NCI-H1694 treated with DMSO at 0.1 percent for 48 hours (cell line): ENCODE measurements at places on chromosomes 12 and 14.

DNA sequence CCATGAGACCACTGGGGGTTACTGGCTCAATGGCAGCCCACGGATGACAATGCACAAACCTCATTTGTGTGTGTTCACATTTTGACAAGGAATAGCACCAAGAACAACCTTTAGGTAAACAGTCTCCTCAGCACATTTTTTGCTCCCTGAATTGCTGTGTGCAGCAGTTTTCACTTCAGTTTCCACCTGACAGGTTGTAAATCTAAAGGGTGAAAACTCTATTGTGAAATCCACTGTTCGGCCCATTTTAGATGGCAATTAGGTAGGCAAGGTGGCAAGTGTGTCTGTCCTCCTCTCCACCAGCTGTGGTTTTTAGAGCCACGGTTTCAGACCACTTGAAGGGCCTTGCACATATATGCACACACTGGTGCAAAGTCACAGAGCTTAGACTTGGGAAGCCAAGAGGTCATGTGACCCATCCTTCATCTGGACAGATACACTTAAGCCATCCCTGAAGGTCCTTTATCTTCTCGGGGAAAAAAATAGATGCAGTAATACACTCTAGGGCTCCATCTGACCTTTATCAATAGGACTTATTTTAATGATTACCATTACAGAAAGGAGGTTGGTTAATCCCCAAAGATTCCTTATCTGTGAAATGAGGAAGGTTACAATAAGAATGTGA is 23.2 kb downstream of the HAL start:
- no peak for DNase-seq

DNA sequence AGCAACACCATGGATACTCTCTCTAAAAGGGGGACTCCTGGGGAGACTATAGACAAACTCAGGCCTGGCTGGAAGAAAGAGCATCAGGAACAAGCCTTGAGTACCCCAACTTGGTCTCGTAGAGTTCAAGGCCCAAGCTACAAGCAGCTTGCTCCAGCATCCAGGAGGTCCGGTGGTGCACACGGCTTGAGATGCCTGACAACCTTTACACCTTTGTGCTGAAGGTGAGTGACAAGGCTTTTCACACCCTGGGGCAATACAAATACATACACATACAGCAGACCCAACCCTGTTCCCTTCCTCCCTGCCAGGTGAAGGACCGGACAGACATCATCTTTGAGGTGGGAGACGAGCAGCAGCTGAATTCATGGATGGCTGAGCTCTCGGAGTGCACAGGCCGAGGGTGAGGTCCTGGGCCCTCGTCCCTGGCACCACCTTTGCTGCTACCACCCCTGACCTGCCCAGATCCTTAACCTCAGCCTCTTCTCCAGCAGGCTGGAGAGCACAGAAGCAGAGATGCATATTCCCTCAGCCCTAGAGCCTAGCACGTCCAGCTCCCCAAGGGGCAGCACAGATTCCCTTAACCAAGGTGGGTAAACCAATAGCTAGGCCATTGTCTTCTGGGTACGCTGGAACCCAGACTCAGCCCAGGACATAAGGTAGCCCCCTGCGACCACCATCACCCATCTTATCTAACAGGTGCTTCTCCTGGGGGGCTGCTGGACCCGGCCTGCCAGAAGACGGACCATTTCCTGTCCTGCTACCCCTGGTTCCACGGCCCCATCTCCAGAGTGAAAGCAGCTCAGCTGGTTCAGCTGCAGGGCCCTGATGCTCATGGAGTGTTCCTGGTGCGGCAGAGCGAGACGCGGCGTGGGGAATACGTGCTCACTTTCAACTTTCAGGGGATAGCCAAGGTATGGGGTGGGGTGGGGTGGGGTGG is 41.2 kb downstream of the SH2B3 start:
- no peak for DNase-seq

GRCh38 chr14:72708708-72709475 is 185.0 kb downstream of the DPF3 start:
- no peak for DNase-seq

DNA sequence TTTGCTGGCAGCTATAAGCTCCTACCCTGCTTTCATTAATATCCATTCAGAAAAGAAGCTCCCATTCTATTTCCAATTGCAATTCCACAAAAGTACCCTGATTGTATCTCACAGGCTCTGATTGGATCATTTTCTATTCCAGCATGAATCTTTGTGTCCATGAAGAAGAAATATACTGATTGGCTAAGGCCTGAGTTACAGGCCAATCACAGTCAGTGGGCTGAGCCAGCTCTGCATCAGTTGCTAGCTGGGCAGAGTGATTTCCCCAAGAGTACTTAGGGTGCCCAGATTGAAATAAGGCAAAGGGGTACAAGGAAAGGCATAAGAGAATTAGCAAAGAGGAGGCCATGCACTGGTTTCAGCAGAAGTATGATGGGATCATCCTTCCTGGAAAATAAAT is 14.4 kb downstream of the ART4 start:
- DNase-seq: no peak

DNA sequence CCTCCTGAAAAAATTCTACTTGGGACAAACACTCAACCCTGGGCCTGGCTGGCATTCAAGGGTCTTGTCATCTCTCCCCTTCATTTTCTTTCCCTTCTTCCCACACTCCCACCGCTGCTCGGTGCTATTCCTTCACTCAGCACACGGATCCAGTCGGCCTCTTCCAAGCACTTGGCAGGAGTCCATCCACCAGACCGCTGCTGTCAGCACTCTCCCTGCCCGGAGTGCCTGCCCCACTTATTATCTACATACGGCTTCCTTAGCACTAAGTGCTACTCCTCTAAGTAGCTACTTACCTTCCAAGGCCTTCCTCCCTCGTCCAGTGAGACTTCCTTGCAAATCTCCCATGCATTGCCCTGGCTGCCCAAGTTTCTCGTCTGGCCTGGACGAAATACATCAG is 29.8 kb downstream of the CALM1 start:
- DNase-seq: no peak

- no peak for DNase-seq
Observed at GRCh38 chr12:59708064-59708463, 112.2 kb downstream of the SLC16A7 start.

DNA sequence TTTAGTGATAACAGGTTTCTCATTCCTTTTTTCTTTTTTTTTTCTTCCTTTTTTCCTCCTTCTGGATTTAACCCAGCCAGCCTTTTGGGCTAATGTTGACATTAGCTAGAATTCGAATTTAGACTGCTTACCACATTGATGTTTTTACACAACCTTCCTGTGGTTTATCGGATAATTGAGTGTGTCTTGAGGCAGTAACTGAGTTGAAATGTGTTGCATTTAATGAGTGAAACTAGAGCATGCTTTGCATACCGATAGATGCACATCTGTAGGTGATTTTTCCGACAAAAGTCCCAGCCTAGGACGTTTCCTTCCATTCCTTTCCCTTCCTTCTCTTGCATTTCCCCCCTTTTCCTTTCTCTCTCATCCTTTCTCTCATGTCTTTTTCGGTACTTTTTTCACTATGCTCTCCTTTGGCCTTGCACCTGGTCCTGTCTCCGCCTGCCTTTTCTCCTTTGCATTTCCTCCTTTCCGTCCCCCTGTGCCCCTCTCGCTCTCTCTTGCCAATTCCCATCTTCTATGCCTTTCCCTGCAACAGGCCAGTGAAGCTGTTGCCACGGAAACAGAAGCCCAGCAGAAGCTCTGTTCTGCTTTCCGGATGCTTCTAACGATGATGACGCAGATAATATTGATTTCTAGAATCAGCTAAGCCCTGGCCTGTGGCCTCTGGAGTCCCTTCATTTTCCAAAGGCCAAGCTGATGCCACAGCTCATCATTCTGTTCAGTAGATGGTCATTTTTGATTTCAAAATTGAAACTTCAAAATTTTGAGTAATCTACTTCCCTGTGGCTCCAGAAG is 76.1 kb downstream of the SLC25A47 start:
- DNase-seq: no peak

- DNase-seq: no peak
Observed at GRCh38 chr12:88388566-88389540, 191.4 kb downstream of the KITLG start.

- DNase-seq: no peak
Observed at GRCh38 chr14:95045836-95046430, 111.4 kb downstream of the DICER1 start.

- no peak for DNase-seq
Observed at GRCh38 chr12:54020591-54021405, 7.4 kb upstream of the HOXC6 start.

DNA sequence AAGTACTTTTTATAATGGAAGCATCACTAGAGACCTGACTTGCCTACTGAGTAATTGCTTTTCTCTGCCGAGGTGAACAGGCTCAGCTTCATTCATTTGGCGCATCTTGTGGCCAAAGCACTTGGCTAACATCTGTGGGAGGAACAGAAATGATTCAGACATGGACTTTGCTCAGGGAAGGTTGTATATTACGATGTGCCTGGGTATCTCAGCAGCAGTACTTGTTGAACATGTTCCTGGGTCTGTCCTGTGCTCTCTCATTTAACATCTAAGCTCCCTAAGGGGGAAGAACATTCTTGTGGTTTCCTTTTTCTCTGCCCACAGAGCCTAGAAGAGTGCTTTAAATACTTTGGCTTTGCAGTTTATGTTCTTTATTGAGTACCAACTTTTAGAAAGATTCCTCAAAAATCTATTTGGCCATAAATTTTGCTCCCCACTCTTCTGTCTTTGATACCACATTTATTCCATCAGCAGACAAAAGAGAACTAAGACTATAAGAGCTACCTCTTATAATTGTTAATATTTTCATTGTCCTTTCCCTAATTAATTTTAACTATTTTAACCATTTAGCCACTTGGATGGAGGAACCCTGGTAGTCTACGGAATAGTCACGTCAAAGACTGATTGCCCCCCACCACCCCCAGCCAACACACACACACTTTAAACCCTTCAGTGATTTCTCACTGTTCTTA is 101.2 kb upstream of the EGLN3 start:
- no peak for DNase-seq

DNA sequence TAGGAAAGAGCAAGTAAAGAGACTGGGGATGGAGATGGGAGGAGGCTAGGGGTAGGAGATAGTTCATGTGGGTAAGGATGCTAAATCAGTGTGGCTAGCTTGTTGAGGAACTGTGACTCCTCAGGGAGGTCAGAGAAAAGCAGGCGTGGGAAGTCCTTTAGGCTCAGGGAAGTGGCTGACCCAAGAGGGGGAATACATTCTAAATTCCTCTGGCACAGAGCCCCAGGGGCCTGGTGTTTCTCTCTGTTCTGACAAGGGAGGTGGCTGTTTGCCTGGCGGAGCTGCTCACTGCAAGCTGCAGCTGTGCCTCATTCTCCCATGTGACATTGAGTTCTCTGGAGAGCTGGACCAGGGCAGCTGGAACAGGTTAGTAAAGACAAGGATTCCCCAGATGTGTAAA is 152.2 kb upstream of the SLC38A2 start:
- no peak for DNase-seq

- no peak for DNase-seq
Observed at GRCh38 chr14:70108419-70108818, 80.3 kb downstream of the SLC8A3 start.

- no peak for DNase-seq
Observed at GRCh38 chr12:41013881-41014642, 174.1 kb upstream of the PDZRN4 start.

GRCh38 chr12:19450362-19450761 is 11.1 kb downstream of the AEBP2 start:
- no peak for DNase-seq

GRCh38 chr12:12719496-12719895 is 2.3 kb downstream of the CDKN1B start:
- peak; percentile 64 for DNase-seq

DNA sequence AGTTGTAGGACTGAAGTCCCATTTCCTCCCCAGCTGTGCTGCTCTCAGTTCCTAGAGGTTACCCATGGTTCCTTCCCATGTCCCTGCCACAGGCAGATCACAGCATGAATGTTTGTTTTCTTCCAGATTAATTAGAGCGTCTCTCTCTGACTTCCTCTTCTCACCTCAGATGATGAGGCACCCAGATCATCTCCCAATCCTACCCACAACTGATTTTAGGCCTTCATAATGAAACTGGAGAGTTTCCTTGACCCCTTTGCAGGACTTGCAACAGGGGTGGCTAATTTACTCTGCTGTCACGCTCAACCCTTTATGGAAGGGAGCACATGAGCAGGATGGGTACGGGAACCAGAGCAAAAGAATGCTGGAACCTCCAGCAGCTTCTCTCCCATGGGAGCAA is 32.1 kb upstream of the TXNRD1 start:
- DNase-seq: no peak

- DNase-seq: no peak
Observed at GRCh38 chr14:33674927-33675326, 275.9 kb downstream of the EGLN3 start.

DNA sequence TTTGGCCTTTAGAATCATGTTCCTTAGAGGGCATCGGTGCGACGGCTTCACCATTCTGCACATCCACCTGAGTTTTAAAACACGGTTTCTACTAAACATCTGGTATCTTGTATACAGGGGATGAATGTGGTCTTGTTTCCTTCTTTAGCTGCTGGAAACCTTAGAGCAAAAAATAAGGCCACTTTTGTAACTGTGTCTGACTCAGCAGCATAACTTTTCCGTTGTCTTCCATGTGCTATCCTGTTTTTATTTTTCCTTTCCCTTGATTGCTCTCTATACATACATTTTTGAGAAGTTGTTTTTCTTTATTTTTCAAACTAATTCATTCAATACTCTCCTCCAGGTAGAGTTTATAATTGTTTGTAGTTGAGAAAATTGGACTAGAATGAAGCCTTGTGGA is 108.8 kb upstream of the PCED1B start:
- no peak for DNase-seq
